Activated CD4-positive, CD25-positive, alpha-beta regulatory T cell treated with anti-CD3 and anti-CD28 coated beads, Interleukin-2, amount 50 U/mL, for 72 hours (primary cell): ENCODE measurements at places on chromosomes 7 and 10.

- no peak for DNase-seq
These were observed 68.1 kb downstream of the MTERF1 start for GRCh38 chr7:91812388-91812787.

GRCh38 chr10:100192350-100192749 lies 6.5 kb upstream of the ERLIN1 start:
- DNase-seq = no peak

- no peak for DNase-seq
These were observed 169.8 kb downstream of the SGMS1 start for GRCh38 chr10:50453940-50454339.

DNA sequence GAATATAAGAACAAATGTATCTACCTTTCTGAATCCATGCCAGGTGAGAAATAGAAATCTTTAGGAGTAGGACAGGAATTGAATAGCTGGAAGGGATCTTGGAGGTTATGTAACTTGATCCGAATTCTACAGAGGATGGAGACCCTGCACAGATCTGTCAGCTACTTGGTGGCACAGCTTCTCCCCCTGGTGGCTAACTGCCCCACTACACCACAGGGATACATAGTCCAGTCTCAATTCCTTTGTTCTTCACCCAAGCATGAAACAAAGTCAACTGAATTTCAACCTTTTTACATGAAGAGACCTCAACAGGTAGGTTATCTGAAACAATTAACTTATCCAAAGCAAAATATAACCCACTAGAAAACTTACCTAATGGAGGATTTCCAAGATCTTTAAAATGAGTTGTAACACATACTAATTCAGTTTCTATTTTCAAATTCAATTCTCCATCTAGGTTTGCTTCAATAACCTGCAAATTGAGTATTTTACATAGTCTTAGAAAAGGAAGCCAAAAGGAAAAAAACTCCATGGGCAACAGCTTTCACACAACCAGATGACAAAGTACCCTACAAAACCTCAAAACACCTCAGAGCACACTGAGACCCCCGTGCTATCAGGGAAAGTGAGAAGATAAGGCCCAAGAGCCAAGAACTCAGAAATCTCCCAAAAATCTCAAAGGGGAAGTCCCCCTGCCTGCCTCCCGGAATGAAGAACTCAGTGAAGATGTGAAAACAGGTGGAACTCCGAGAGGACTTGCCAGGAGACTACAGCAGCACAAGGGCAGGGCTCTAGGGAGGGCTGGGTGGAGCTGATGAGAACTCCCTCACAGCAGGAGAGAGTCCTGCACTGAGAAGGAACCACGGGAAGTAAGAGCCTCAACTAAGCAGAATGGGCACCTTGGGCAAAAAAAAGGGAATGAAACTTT lies 10.3 kb downstream of the HUS1 start:
- DNase-seq = peak; percentile 53

DNA sequence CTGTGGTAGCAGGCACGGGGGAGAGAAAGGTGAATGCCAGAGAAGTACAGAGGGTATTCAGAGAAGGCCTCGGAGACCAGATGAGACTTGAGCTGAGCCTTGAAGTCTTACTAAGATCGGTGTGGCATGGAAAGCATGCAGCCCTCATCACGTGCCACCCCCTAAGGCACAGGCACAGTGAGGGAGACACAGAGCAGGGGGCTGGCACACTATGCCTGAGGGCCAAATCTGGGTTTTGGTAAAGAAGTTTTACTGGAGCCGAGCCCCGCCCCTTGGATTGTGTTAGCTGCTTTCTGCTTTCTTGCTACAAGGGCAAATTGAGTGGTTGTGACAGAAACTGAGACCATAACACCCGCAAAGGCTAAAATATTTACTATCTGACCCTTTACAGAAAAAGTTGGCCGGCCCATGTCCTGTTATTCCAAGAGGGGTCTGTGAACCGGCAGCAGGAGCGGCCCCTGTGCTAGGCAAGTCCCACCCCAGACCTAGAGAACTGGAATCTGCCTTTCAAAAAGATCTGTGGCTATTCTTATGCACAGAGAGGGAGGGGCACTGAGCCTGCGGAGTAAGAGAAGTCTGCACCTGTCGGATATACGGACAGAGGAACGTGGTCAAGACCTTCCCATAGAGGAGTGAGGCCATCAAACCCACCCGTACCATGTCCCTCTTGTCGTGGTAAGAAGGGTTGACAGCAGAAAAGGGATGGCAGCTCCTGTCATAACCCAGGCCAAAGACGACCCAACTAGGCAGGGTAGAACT lies 109.3 kb upstream of the RHEB start:
- DNase-seq = no peak

DNA sequence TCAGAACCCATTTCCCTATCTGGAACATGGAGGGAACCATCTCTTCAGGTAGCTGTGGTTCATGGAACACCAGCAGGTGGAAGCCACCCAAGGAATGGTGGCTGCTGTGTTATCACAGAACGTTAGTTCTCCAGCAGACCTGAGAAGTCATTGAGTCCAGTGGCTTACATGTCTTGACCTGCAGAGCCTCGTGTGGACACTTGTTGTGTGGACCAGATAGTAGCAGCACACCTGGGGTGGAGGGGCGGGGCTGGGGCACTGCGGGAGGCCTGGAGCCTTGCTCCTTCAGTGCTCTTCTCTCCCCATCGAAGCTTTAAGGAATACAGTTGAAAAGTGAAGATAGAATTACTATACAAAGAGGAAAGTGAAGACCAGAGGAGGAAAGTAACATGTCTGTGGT lies 42.4 kb downstream of the VWA2 start:
- DNase-seq = no peak

- DNase-seq = peak; percentile 31
These were observed 493.3 kb upstream of the PODXL start for GRCh38 chr7:132049462-132050304.

GRCh38 chr7:157888579-157888978 lies 551.8 kb downstream of the DNAJB6 start:
- DNase-seq = no peak

- no peak for DNase-seq
These were observed 51.1 kb downstream of the DPYSL4 start for GRCh38 chr10:132237871-132238270.

GRCh38 chr7:135930565-135931461 lies 46.3 kb downstream of the MTPN start:
- DNase-seq = no peak

GRCh38 chr10:90992462-90992861 lies 71.6 kb upstream of the ANKRD1 start:
- DNase-seq = no peak

GRCh38 chr10:117530791-117531190 lies 11.8 kb upstream of the EMX2 start:
- DNase-seq = no peak

DNA sequence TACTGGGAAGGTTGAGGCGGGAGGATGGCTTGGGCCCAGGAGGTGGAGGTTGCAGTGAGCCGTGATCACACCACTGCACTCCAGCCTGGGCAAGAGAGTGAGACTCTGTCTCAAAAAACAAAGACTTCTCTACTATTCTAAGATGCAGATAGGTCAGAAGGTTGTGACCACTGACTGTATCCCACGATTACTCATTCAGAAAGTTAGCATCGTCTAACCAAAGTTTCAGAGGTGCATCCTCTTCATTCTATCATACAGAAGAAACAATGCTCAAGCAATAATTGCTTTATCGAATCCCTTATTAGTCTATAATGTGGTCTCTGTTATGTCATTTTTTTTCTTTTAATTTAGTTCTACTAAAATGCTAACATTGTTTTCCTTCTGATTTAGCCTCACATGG lies 348.7 kb upstream of the LRGUK start:
- no peak for DNase-seq

DNA sequence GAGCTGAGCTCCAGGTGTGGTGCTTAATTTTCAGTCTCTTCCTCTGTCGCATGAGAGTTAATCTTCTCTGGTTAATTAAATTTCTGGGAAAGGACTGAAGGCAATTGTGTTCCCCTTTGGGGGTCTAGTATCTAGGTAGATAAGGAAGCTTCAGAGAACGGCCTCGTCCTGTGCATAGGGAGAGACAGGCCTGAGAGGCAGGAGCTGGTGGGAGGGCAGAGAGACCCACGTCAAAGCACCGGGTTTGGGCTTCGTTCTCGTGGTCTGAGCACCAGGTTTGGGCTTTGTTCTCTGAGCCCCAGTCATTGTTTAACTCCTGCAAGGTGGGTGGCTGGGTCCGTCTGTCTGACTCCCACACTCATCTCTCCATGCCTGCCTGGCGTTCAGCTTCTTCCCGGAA lies 160.8 kb upstream of the PITRM1 start:
- no peak for DNase-seq

GRCh38 chr7:51639661-51640334 lies 323.2 kb upstream of the COBL start:
- DNase-seq = no peak

- DNase-seq = no peak
These were observed 100.9 kb upstream of the SORCS3 start for GRCh38 chr10:104540181-104540580.

DNA sequence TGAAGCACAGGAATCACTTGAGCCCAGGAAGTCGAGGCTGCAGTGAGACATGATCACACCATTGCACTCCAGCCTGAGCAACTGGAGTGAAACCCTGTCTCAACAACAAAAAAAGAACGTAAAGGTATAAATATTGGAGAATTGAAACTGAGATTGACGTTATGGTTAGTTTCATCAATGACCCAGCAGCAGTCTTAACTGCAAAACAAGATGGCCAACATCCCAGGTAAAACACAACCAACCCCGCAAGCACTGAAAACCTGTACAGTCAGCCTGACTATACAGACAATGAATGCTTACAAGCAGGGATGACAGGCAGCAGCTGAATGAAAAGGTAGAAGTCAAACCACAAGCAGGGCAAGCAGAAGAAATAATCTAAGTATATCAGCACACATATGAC lies 34.7 kb downstream of the WAPL start:
- DNase-seq = no peak

DNA sequence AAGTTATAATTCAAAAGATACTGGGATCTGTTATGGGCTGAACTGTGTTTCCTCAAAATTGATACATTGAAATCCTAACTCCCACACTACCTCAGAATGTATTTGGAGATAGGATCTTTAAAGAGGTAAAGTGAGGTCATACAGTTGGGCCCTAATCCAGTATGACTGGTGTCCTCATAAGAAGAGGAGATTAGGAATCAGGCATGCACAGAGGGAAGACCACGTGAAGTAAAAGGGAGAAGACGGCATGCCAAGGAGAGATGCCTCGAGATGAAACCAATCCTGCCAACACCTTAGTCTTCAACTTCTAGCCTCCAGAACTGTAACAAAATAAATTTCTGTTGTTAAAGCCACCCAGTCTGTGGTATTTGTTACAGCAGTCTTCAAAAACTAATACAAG lies 5.9 kb upstream of the CFAP69 start:
- DNase-seq = no peak

- no peak for DNase-seq
These were observed 17.8 kb downstream of the PYROXD2 start for GRCh38 chr10:98397089-98397600.

DNA sequence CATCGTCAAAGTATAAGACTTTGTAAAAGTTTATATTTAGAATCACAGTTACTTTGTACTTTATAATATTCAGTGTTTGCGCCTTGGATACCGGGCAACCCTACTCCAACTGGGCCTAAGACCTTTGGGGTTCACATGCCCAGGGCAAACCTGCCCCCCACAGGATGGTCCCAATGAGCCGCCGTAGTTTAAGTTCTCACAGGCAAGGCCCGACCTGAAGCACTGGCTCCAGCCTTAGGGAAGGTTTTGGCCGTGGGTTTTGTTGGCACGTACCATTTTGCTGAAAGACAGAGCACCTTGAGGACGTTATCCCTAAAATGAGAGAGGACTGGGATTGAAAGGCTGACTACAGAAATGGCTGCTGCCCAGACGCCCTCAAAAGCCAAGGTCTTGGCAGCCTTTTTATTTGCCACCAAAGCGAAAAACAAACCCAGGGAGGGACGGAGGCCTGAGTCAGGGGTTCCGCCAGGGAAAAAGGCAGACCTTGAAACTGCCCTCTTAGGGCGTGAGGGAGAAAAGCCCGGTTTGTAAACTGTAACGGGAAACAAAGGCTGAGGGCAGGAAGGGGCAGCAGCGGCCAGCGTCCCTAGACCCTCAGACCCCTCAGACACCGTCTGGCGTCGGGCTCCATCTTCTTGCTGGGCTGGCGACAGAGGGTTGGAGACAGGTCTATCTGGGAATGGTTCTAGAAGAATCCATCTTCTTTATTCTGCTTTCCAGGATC lies at the start of gene CCDC172:
TSS of gene CCDC172 (plus strand) at position 222 of the 724 bp plus-strand sequence. CDS start 564 bp downstream, outside the sequence.
- DNase-seq = no peak

- DNase-seq = no peak
These were observed 1.9 kb downstream of the GJC3 start for GRCh38 chr7:99927536-99927935.

DNA sequence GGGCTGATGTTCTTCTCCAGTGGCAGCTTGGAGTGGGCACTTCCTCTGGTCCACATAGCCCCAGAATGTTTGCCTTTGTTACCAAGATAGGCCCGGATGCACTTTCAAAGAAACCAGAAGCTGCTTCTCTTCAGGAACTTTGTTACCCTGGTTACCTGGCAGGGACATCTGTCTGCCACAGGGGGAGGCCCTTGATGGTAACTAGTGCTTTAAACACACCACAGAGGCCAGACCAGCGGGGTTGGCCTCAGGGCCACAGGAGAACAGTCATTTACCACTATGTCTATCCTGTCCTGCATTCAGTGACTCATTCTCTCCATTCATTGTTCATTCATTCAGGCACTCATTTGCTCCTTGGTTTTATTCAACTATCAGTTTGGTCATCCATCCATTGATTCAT lies 11.9 kb upstream of the PLEKHA1 start:
- no peak for DNase-seq

DNA sequence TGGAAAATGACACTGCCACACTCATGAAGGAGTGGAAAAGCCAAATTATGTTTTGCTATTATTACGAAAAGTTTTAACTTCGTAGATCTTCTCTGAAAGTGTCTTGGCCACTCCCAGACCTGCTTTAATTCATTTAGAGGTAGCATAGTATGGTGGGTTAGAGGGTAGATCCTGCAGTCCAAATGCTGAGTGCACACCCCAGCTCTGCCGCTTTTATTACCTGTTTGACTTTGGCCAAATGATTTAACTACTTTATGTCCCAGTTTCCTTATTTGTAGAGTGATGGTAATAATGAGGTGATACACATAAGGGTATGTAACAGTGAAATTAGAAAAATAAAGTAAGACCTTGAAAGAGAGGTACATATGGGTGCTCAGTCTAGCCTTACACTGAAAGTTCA lies 23.6 kb upstream of the WAC start:
- DNase-seq = no peak
